ENCODE measurements at places on chromosomes 1 and 21.

DNA sequence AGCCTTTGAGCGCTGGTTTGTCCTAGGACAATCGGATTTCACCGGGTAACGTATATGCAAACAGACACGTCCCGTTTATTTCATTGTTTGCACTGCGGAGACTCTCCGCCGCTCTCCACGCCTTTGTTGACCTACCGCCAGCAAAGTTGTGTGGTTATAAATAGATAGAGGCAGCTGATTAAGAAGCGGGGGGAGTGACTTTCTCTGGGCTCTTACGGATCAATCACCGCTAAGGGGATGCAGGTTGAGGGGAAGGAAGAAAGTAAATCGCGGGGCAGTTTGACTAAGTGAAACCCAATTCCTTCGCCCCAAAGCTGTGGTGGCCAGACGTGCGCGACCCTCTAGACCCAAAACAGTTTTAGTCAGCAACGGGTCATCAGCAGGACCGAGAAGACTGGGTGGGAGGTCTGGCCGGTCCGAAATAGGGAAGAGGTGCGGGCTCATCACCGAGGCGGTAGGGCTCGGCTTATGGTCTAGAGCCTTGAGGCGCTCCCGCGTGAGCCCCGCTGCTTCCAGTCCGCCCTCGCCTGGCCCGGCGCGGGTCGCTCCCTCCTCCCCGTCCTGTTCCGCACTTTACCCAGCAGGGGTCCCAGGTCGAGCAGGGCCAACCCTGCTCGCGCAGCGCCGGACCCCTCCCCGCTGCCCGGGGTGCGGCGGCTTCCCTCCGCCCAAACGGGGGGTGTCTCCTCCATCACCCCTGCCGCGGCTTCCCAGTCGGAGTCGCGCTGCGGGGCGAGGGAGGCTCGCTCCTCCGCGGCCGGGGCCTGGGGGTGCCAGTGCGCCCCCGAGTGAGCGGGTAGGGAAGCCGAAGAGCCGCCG lies 120.8 kb upstream of the RRP15 start:
- peak overlapping the region; percentile 90 for H3K27ac ChIP-seq
- DNase-seq, result no peak

- no peaks in the 10 kb centered on the region for H3K4me1 ChIP-seq
Observed at GRCh38 chr1:157704878-157705277, 4.3 kb upstream of the FCRL3 start.

DNA sequence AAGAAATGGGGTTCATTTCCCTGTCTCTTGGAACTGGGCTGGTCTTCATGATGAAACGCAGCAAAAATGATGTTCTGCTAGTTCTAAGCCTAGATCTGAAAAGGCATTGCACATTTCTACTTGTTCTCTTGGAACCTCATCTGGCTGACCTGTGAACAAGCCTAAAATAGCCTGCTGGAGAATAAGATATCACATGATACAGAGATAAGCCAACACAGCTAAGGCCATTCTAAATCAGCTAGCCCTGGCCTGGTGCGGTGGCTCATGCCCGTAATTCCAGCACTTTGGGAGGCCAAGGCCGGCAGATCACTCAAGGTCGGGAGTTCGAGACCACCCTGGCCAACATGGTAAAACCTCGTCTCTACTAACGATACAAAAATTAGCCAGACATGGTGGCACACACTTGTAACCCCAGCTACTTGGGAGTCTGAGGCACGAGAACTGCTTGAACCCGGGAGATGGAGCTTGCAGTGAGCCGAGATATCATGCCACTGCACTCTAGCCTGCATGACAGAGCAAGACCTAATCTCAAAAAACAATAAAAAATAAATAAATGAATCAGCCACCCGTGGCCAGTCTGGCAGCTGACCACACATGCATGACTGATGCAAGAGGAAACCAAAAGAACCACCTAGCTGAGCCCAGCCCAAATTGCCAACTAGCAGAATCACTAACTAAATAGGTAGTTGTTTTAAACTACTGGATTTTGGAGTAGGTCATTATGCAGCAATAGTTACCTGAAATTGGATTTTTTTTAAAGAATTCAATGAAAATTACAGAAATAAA lies 18.0 kb downstream of the CD244 start:
- H3K4me3 ChIP-seq, result no peak overlapping the region
- no peaks in the 10 kb centered on the region for H3K36me3 ChIP-seq
- DNase-seq, result no peak

GRCh38 chr21:34844013-34844923 lies 175.5 kb downstream of the CLIC6 start:
- no peak for DNase-seq
- peaks cover 29% of the 10 kb centered on the region for H3K4me1 ChIP-seq
- no peaks in the 10 kb centered on the region for H3K36me3 ChIP-seq
- no peak overlapping the region for H3K27ac ChIP-seq
- H3K4me3 ChIP-seq, result no peak overlapping the region
- no peaks in the 10 kb centered on the region for H3K27me3 ChIP-seq

- H3K4me1 ChIP-seq, result peaks cover 37% of the 10 kb centered on the region
- DNase-seq, result no peak
- H3K27me3 ChIP-seq, result no peaks in the 10 kb centered on the region
Observed at GRCh38 chr21:45412909-45413611, 8.1 kb downstream of the COL18A1 start.

DNA sequence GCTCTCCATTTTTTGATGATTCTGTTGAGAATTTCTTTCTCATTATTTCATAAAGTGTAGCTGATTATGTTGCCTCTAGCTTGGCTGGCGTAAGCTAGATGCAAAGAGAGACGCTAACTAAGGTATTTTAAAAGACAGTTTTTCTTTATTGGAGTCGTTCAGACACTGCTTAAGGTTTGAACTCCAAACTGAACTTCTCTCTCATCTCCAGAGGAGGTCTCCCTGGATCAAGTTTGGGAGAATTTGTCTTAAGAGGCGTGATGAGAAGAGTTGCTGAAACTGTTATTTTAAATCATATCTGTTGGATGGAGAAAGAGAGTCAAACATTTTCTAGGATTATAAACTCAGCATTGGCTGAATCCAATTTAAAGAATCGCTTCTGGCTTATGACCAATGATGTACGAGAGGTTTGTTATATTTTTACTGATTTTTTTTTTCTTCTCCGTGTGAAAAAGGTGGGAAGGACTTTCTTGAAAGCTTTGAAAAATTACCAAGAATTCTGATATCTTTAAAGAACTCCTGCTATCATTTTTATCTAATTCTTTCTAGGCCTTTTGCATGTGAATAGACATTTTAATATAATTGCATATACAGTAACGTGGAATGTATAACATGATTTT lies 34.0 kb downstream of the MAP3K7CL start:
- H3K4me3 ChIP-seq, result no peak overlapping the region
- H3K27me3 ChIP-seq, result no peaks in the 10 kb centered on the region
- no peak overlapping the region for H3K27ac ChIP-seq

DNA sequence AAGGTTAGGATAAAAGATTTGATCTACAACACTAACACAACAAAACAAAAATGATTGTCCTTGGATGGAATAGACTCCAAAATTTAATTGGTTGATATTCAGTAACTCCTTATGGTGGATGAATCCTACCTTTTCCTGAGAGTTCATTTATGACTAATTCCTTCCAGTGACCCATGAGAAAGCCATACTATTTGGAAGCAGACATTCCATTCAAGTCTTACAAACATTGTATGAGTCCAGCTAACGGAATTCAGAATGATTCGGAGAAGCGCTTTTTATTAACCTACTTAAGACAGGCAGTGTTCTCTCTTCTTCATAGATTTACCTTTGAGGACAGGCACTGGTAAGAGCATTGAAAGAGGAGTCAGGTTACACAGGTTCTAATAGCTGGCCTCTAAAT lies 155.6 kb upstream of the ZNF648 start:
- H3K4me1 ChIP-seq, result no peaks in the 10 kb centered on the region
- no peaks in the 10 kb centered on the region for H3K36me3 ChIP-seq
- DNase-seq, result no peak
- no peaks in the 10 kb centered on the region for H3K27me3 ChIP-seq

DNA sequence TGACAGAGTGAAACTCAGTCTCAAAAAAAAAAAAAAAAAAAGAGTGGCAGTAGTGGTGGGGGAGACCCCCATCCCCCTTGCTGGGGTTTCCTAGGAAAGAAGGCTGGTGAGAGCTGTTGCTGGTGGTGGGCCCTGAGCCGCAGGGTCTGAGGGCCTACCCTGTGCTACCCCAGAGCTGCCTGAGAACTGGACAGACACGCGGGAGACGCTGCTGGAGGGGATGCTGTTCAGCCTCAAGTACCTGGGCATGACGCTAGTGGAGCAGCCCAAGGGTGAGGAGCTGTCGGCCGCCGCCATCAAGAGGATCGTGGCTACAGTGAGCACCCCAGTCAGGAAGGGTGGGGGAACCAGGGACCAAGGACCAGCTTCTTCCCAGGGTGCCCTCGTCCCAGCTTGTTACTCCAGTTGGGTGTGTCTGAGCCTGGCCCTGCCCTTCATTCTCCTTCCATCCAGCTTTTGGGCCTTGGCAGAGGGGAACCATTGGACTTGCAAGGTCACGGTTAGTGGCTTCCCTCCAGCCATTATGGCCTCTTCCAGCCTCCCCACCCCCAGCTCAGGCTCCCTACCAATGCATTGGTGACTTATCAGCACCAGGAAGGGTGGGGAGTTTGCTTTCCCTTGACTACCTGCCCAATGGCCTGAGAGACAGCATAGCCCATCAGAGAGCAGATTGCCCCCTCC lies 10.5 kb downstream of the LDLRAP1 start:
- H3K4me1 ChIP-seq, result peaks cover 68% of the 10 kb centered on the region
- H3K4me3 ChIP-seq, result no peak overlapping the region
- no peaks in the 10 kb centered on the region for H3K27me3 ChIP-seq
- H3K27ac ChIP-seq, result no peak overlapping the region
- H3K36me3 ChIP-seq, result peaks cover 34% of the 10 kb centered on the region

GRCh38 chr21:26965040-26965906 lies 1.6 kb downstream of the ADAMTS5 start:
- no peak for DNase-seq
- H3K4me1 ChIP-seq, result peaks cover 66% of the 10 kb centered on the region
- no peaks in the 10 kb centered on the region for H3K36me3 ChIP-seq
- peak overlapping the region; percentile 90 for H3K27ac ChIP-seq
- H3K27me3 ChIP-seq, result no peaks in the 10 kb centered on the region
- peak overlapping the region; percentile 64 for H3K4me3 ChIP-seq

DNA sequence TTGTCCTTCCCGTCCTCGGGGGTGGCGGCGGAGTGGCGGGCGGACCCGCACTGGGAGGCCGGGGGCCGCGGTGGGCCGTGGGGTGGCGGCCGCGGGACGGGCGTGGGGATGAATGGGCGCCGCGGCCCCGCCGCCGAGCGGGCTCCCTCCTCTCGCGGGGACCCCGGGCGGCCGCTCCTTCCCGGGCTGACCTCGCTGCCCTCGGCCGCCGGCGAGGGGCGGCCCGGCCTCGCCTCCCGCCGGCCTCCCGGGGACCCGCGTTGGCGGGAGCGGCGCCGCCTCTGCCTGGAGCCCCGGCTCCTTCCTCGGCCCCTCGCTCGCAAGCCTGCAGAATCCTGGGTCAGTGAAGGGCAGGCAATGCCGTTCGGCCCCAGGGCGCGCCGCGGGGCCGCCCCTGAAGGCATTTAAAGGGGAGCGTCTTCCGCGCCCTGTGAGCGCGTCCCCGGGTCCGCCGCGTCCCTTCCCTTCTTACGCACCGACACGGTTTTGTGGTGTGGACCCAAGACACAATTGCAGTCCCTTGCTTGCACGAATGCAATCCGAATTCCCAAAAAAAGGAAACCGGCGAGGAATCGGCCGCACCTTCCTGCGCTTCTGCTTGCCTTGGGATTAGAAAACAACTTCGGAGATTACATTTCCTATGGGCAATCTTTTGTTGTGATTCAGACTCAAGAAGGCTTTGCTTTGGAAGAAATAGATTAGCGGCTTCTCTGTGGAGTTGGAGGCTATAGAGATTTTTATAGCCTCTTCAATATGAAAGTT lies 776 bp downstream of the ITSN1 start:
- no peak for DNase-seq
- H3K27ac ChIP-seq, result peak overlapping the region; percentile 91
- H3K36me3 ChIP-seq, result no peaks in the 10 kb centered on the region
- H3K27me3 ChIP-seq, result no peaks in the 10 kb centered on the region
- H3K4me1 ChIP-seq, result peaks cover 18% of the 10 kb centered on the region
- peak overlapping the region; percentile 93 for H3K4me3 ChIP-seq

- DNase-seq, result peak; percentile 90
- no peak overlapping the region for H3K27ac ChIP-seq
- no peaks in the 10 kb centered on the region for H3K36me3 ChIP-seq
- H3K4me3 ChIP-seq, result no peak overlapping the region
Observed at GRCh38 chr1:225480825-225481434, 53.1 kb upstream of the LBR start.

- no peak overlapping the region for H3K4me3 ChIP-seq
- no peaks in the 10 kb centered on the region for H3K4me1 ChIP-seq
- no peaks in the 10 kb centered on the region for H3K36me3 ChIP-seq
- no peak for DNase-seq
- no peaks in the 10 kb centered on the region for H3K27me3 ChIP-seq
- no peak overlapping the region for H3K27ac ChIP-seq
Observed at GRCh38 chr1:223413216-223413615, 20.0 kb downstream of the CCDC185 start.

- DNase-seq, result no peak
- H3K27ac ChIP-seq, result peak overlapping the region; percentile 65
- H3K4me3 ChIP-seq, result no peak overlapping the region
Observed at GRCh38 chr1:25754470-25755181, 45.4 kb upstream of the SELENON start.

DNA sequence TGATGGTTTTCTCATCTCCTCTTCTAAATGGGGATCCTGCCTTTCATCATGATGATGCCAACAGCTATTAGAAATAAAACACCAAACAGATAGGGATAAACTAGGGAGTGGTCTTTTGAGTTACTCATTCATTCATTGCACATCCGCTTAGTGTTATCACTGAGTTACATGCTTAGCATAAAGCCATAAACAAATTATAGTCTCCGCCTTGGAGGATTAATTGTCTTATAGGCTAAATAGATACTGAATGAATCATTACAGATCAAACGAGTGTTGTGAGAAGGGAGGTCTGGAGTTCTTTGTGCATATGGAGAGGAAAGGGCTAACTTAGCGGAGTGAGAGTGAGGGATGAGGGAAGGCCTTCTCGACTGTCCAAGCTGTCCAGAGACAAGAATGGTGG lies 19.8 kb upstream of the GUCA2B start:
- no peaks in the 10 kb centered on the region for H3K27me3 ChIP-seq
- H3K27ac ChIP-seq, result no peak overlapping the region
- H3K4me3 ChIP-seq, result no peak overlapping the region

DNA sequence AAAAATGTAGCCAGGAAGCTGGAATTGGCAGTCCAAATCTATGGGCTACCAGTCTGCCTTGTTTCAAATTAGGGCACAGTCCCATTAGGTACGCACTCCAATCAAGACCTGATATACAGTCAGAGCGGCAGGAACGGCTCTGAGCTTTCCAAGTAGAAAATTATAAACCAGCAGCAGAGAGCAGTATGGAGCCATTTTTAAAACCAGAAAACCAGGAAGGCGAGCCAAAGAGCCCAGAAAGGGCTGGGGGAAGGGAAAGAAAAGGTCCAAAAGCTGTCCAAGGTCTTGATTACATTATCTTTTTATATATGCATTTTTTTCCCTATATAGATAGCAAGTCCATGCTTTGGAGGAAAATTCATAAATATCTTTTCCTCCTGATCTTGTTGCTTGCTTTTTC lies 719.0 kb downstream of the RWDD3 start:
- H3K27me3 ChIP-seq, result no peaks in the 10 kb centered on the region
- no peak overlapping the region for H3K27ac ChIP-seq
- H3K4me1 ChIP-seq, result no peaks in the 10 kb centered on the region
- DNase-seq, result no peak
- H3K4me3 ChIP-seq, result no peak overlapping the region

GRCh38 chr1:109156916-109157385 lies 43.0 kb downstream of the ELAPOR1 start:
- H3K4me1 ChIP-seq, result peaks cover 5% of the 10 kb centered on the region
- H3K36me3 ChIP-seq, result no peaks in the 10 kb centered on the region
- H3K27ac ChIP-seq, result no peak overlapping the region
- DNase-seq, result no peak
- no peaks in the 10 kb centered on the region for H3K27me3 ChIP-seq

- no peak for DNase-seq
- H3K27me3 ChIP-seq, result peaks cover 8% of the 10 kb centered on the region
- H3K4me1 ChIP-seq, result peaks cover 36% of the 10 kb centered on the region
- no peaks in the 10 kb centered on the region for H3K36me3 ChIP-seq
- peak within 1 kb of the TSS; percentile 26 for H3K4me3 ChIP-seq
- no peak within 1 kb of the TSS for H3K27ac ChIP-seq
Observed at GRCh38 chr1:161309868-161310267, at the start of gene MPZ. TSS of gene MPZ (minus strand) at chr1:161309968. CDS start at chr1:161309905, 63 bp downstream.
